Renal pelvis (tissue), 12 donors: ENCODE measurements at places on chromosomes 2 and 18.

- no peak for DNase-seq
Observed at GRCh38 chr2:159620796-159621195, 4.4 kb upstream of the BAZ2B start.

GRCh38 chr2:69196327-69197117, 183.5 kb downstream of the ANTXR1 start:
- DNase-seq: no peak

DNA sequence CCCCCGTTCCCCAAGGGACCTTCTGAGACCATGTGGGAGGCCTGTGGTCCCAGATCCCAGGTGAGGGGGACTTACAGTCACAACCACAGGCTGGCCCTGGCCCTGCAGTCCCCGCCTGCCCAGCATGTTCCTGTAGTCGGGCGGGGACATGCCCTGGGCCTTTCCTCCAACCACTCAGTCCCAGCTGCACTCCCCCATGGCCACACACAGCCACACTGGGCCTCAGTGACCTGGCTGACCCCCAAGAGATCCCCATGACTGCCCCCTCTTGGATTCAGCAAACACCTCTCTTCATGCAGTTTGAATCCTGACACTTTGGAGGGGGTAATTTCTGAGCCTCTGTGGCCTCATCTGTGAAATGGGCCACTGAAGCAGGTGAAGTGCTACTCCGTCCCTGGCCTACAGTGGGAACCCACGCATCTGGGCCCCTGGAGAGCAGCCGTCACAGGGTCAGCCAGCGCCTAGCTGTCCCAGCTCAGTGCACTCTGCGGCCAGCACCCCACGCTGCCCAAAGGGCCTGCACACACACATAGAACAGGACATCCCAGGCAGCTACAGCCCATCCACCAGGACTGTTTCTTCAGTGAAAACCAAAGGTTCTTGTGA, 12.7 kb upstream of the ARHGEF4 start:
- DNase-seq: no peak

GRCh38 chr18:39053571-39053970, 1488.0 kb upstream of the CELF4 start:
- no peak for DNase-seq
